ENCODE measurements at places on chromosomes 5 and 9. TPM values are rescaled to one million over a fixed set of nuclear protein-coding genes. Genes with fewer than 3 reads are reported as not detected.

Gene TRPM6
- 1.4 TPM for total RNA-seq

Gene OBP2A
- not detected for total RNA-seq

Gene CDX1
- total RNA-seq, result not detected

Gene MOB3B
- total RNA-seq, result 6.9 TPM

Gene GARIN3
- total RNA-seq, result not detected

Gene PHF24
- 0.07 TPM for total RNA-seq

Gene PCDHB15
- 0.06 TPM for total RNA-seq

Gene DPYSL3
- 18.6 TPM for total RNA-seq

Gene SV2C
- not detected for total RNA-seq

Gene CARD9
- 0.85 TPM for total RNA-seq

Gene WNT8A
- not detected for total RNA-seq

Gene SLC4A9
- total RNA-seq, result not detected

Data from A549 treated with DMSO at 1 μM for 4 hours (cell line).